ENCODE measurements at places on chromosomes 3 and 15. TPM values are rescaled to one million over a fixed set of nuclear protein-coding genes. Genes with fewer than 3 reads are reported as not detected.

The FGF7 gene
- total RNA-seq, result not detected

The TCAIM gene
- 14.3 TPM for total RNA-seq

The C2CD4A gene
- total RNA-seq, result 0.05 TPM

The TMEM45A gene
- 0.26 TPM for total RNA-seq

The RAB5A gene
- 58.7 TPM for total RNA-seq

The BSN gene
- total RNA-seq, result 0.09 TPM

The SCG5 gene
- total RNA-seq, result 2.2 TPM

The FAM227B gene
- 2.7 TPM for total RNA-seq

The MB21D2 gene
- total RNA-seq, result 8.6 TPM

The CRYGS gene
- 4.4 TPM for total RNA-seq

The MST1R gene
- total RNA-seq, result 1.5 TPM

The FOXP1 gene
- 102 TPM for total RNA-seq

The FSTL1 gene
- 0.12 TPM for total RNA-seq

The ZDHHC23 gene
- 2.4 TPM for total RNA-seq

The FRMD5 gene
- 0.09 TPM for total RNA-seq

The PLAAT1 gene
- total RNA-seq, result not detected

The SPINK8 gene
- total RNA-seq, result not detected

The BNC1 gene
- not detected for total RNA-seq

The CDCP1 gene
- total RNA-seq, result 3.2 TPM

The BLM gene
- total RNA-seq, result 64.1 TPM

The ILDR1 gene
- total RNA-seq, result 0.16 TPM

The GOLGA8J gene
- total RNA-seq, result not detected

The RAF1 gene
- 90.5 TPM for total RNA-seq

The SYNPR gene
- not detected for total RNA-seq

The LPP gene
- 41.4 TPM for total RNA-seq

The HESX1 gene
- 0.63 TPM for total RNA-seq

The GRM2 gene
- total RNA-seq, result 0.24 TPM

The DAG1 gene
- 21.3 TPM for total RNA-seq

The COL6A6 gene
- not detected for total RNA-seq

The ZNF660 gene
- 0.30 TPM for total RNA-seq

The A4GNT gene
- total RNA-seq, result not detected

The CASR gene
- not detected for total RNA-seq

The TUSC2 gene
- 25.0 TPM for total RNA-seq

The KNL1 gene
- 25.3 TPM for total RNA-seq

The NCBP2 gene
- 101 TPM for total RNA-seq

The CYP1A1 gene
- total RNA-seq, result 0.42 TPM

The SV2B gene
- 0.05 TPM for total RNA-seq

The MYL3 gene
- total RNA-seq, result not detected

The P3H2 gene
- total RNA-seq, result not detected

The MGLL gene
- 3.6 TPM for total RNA-seq

The MIX23 gene
- total RNA-seq, result 126 TPM

The FOXB1 gene
- total RNA-seq, result 0.68 TPM

The ACAA1 gene
- total RNA-seq, result 71.6 TPM

Data from activated CD4-positive, alpha-beta T cell treated with anti-CD3 and anti-CD28 coated beads, Interleukin-2, amount 10 ng/mL, durations not matched to agents 24 days and 14 days (primary cell).